T47D (cell line): ENCODE measurements at places on chromosomes 1 and 21.

GRCh38 chr1:2640626-2641025 lies 7.8 kb upstream of the MMEL1 start:
- no peak for DNase-seq

DNA sequence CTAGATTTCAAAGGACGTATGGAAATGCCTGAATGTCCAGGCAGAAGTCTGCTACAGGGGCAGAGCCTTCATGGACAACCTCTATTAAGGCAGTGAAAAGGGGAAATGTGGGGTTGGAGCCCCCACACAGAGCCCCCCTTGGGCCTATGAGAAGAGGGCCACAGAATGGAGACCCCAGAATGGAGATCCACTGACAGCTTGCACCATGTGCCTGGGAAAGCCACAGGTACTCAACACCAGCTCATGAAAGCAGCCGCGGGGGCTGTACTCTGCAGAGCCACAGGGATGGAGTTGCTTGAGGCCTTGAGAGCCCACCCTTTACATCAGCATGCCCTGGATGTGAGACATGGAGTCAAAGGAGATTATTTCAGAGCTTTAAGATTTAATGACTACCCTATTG lies 108.7 kb downstream of the DMRTB1 start:
- DNase-seq = no peak

GRCh38 chr1:174997041-174997440 lies 2.7 kb upstream of the CACYBP start:
- DNase-seq = no peak

GRCh38 chr1:228035844-228036243 lies 29.0 kb downstream of the WNT3A start:
- DNase-seq = no peak

GRCh38 chr1:182564406-182565004 lies 24.6 kb downstream of the RNASEL start:
- no peak for DNase-seq

- DNase-seq = peak; percentile 54
Observed at GRCh38 chr1:10900251-10900651, 103.8 kb upstream of the CASZ1 start.

- no peak for DNase-seq
Observed at GRCh38 chr1:2547210-2548067, 8.7 kb upstream of the TNFRSF14 start.

DNA sequence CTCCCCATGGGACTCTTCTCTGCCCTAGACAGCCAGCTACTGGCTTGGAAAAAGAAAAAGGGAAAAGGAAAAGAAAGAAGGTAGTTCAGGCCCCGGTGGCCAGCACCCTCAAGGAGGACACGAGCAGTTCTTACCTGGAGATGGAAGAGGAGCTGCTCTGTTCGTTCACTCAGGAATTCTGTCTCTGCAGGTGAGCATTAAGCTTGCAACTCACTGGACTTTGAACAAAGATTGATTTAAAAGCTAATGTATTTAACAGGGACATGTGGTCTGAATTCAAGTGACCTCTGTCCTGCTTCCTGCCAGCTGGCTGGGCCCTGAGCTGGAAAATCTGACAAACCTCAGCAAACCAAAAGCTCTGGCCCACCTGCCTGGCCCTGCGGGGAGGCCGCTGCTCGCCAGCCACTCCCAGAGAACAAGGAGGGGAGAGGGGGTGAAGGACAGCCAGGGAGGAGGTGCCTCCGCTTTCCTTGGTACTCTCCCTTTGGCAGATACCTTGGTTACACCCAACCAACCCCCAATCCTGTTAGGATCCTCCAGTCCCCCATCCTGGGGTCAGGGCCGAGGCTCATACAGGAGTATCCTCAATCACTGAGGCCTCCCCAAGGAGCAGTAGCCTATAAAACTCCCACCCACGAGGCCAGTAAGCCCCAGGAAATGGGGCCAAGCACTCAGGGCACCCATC lies at the start of gene PDZK1:
Gene PDZK1 (minus strand): TSS at position 186 of the 685 bp plus-strand sequence. CDS start 19,347 bp downstream, outside the sequence.
- no peak for DNase-seq

DNA sequence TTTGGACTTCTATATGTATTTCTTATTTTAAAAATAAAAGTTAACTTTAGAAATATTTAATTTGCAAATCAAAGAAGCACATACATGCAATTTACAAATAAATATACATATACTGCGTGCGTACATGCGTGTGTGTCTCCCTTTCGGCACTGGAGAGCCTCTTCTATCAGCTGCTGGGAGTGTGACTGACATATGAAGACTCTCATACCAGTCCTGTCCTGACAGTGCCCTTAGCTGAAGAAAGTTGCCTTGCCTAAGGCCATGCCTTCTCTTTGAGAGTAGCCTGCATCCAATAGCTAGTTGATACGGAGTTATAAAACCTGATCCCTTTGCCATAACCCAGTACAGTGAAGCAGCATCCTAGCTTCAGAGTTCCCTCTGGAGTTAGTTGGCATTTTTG lies 282.4 kb upstream of the NEGR1 start:
- DNase-seq = no peak

DNA sequence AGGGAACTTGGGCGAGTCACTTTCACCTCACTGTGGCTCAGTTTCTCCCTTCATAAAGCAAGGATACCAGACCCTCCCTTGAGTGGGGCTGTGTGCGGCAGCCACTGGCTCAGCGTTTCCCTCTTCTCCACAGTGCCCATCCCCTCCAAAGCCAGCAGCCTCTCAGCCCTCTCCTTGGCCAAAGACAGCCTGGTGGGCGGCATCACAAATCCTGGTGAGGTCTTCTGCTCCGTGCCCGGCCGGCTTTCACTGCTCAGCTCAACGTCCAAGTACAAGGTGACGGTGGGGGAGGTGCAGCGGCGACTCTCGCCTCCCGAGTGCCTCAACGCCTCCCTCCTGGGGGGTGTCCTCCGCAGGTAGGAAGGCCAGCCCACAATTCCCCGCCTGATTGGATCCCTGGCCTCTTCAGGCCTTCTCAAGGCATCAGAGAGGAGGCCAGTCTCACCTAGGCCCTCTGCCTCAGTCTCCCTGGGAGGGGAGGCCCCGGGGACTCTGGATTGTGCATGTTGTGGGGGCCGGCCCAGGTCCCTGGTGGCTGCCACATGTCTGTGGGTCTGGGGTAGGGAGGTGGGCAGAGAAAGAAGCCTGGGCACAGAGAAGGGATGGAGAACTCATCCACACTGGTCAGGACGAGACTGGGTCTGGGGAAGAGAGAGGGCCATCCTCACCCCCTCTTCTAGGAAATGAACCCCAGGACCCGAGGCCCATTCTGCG lies 15.2 kb downstream of the TFAP2E start:
- no peak for DNase-seq

DNA sequence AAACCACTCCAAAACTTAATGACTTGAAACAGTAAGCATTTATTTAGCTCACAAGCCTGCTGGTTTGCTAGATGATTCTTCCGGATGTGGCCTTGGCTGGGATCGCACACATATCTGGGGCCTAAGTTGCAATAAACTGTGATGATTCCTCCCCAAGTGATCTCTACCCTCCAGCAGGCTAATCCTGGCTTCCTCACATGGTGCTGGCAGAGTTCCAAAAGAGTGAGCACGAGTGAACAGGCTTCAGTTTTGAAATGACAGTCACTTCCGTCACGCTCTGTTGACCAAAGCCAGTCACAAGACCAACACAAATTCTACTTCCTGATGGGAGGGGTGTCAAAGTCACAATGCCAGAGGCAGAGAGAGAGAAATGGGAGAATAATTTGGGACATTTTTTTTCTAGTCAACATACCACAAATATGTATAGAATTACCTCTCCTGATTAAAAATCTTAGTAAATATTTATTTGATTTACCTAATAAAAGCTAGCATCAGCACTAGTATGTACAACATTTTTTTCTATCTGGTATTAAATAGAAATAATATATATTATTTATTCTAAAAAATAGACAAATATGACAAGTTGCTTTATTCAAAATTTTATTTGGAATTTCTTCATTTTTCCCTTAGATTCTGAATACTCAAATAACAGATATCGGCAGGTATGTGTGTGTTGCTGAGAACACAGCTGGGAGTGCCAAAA lies 292.7 kb downstream of the TPR start:
- DNase-seq = peak; percentile 94

DNA sequence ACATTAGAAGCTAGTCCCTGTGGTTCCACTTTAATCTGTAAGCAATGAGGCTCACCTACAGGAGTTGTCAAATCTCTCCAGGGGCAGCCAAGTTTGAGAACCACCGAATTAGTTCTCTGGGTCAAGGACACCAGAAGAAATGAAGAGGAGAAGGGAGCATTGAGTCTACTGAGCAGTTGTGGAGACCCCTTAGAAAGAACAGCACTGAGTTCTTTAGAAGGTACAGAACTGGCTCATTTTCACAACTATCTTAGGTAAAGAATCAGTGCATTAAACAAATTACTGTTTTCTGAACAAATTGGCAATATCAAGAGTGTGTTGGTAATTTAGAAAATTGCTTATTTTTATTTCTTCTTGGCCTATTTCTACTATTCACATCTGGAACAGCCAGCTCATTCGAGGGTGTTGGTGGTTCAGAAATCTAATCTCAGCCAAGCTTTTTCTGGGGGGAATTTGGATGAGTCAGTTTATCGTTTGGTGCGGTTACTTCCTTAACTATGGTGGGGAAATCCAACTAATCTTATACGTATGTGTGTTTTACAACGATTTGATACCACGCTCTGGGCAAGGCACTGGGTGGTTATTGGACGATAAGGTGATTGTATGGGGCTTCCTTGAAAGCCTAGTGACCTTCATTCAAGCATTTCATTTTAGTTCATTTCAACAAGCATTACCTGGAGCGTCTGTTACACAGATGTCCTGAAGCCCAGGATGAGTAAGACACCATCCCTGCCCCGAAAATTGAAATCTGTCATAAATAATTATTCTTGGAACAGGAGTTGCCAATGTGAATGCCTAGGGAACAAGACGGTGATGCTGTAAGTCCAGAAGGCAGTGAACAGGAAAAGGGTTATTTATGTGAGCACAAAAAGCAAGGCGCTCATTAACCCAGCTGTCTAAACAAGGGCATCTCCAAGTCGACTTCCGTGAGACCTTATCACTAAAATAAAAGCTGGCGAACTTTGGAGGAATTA lies 52.0 kb upstream of the TMPRSS2 start:
- DNase-seq = no peak

- DNase-seq = peak; percentile 67
Observed at GRCh38 chr1:246705368-246705767, 18.8 kb upstream of the SCCPDH start.

- DNase-seq = no peak
Observed at GRCh38 chr1:153488731-153489130, 28.3 kb upstream of the S100A7 start.

DNA sequence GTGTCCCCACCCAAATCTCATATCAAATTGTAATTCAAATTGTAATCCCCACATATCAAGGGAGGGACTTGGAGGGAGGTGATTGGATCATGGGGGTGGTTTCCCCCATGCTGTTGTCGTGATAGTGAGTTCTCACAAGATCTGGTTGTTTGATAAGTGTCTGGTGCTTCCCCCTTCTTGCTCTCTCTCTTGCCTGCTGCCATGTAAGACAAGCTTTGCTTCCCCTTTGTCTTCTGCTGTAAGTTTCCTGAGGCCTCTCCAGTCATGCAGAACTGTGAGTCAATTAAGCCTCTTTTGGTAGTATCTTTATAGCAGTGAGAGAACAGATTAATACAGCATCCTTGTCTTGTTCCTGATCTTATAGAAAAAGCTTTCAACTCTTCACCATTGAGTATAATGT lies 6.5 kb upstream of the LRRC39 start:
- DNase-seq = no peak

- no peak for DNase-seq
Observed at GRCh38 chr1:61579802-61580201, 145.1 kb downstream of the TM2D1 start.

DNA sequence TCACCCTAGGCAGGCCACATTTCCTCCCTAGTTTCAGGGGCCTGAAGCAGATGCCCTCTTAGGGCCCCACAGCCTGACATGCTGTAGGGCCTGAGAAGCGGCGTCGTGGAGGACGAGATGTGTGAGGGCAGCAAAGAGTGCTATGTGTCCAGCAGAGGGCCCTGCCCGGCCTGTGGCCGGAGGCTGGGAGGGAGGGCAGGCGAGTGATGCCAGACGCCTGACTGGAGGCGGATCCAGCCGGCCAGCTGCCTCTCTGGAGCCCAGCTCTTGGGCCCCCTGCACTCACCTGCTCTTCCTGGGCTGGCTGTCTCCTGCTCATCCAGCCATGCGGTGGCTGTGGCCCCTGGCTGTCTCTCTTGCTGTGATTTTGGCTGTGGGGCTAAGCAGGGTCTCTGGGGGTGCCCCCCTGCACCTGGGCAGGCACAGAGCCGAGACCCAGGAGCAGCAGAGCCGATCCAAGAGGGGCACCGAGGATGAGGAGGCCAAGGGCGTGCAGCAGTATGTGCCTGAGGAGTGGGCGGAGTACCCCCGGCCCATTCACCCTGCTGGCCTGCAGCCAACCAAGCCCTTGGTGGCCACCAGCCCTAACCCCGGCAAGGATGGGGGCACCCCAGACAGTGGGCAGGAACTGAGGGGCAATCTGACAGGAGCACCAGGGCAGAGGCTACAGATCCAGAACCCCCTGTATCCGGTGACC lies at the start of gene GPR37L1:
Gene GPR37L1 (plus strand): TSS at position 279 of the 697 bp plus-strand sequence. CDS start 47 bp downstream, at position 326.
- peak; percentile 92 for DNase-seq

- no peak for DNase-seq
Observed at GRCh38 chr21:44461005-44461404, 5.7 kb downstream of the LRRC3 start.

DNA sequence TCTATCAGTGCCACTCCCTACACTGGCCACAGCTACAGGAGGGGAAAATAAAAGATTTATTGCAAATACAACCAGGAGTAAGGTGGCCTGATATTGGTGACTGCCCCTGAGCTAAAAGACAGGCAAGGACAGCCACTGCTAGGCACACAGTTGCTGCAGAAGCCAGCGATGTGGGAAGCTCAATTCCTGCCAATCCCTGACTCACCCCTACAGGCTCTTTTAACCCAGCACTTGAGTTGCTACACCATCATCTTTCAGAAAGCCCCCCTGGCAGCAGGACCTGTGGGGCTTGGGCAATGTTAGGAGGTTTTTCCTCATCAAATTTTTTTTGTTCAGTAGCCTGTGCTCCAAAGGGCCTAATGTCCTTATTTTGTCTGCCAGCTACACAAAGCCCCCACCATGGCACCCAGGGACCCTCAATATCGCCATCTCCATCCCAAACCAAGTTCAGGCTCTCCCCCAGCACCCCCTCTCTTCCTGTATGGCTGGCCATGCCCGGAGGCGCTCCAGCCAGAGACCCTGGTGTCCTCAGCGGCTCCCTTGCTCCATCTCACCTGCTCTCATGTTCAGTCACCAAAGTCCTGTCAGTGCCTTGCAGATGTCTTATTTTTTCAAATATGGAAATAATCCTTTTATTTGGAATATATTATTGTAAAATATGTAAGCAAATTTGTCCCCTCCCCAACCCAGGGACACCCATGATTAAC lies 13.4 kb downstream of the CLEC20A start:
- no peak for DNase-seq
